CD4-positive, alpha-beta T cell treated with Interleukin-15 for 1 hour (primary cell): ENCODE measurements at places on chromosomes 5 and 9.

- no peak for DNase-seq
These were observed 180.1 kb upstream of the MVB12B start for GRCh38 chr9:126146254-126147145.

GRCh38 chr9:84781931-84782866 lies 112.7 kb downstream of the NTRK2 start:
- DNase-seq = no peak

DNA sequence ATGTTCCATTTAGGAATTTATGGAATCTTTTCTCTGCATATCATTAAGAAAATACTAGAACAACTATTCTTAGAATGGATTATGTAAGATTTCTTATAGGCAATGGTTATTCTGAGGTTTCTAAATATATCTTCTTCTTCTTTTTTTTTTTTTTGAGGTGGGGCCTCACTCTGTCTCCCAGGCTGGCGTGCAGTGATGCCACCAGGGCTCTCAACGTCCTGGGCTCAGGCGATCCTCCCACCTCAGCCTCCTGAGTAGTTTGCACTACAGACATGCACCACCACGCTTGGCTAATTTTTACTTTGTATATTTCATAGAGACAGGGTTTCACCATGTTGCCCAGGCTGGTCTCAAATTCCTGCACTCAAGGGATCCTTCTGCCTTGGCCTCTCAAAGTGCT lies 137.2 kb downstream of the SREK1 start:
- no peak for DNase-seq

DNA sequence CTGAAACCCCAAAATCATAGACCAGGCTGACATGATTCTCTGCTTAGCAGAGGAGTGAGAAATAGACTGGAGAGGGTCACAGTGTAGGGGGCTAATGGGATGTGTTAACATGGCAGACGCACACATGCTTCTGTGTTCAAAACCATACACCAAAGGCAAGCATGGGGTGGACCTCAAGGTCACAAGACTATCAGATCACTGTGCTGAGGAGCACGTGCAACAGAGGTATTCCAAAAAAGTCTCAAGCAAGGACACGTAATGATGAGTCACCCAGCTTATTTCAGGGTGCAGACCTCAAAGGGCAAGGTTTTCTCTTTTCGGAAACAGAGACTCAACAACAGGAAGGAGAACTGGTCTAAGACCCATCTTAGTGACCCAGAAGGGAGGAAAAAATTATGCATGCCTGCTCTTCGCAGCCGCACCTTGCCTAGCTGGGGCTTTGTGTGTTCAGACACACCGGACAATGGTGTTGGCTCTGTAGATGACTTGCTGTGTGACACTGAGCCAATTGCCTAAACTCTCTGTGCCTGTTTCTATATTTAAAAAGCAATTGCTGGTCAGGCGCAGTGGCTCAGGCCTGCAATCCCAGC lies 20.3 kb downstream of the WHRN start:
- peak; percentile 55 for DNase-seq

- no peak for DNase-seq
These were observed 7.7 kb upstream of the GCNT1 start for GRCh38 chr9:76451234-76451633.

DNA sequence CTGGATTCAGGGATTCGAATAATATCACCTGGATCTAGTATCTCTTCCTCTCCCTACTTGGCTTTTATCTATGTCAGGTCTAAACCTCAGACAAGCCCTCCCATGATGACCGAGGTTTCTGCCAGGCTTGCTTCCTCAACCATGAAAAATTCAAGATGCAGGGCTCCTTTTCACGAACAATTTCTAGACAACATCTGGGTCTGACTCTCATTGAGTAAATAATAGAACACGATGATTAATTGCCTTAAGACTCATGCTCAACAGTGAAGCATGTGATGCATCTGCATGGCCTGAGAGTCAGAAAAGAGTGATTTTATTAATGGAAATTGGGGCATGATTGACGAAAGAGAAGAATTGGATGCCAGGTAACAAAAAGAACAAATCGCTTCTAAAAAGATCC lies 277.2 kb upstream of the ZNF608 start:
- DNase-seq = no peak

DNA sequence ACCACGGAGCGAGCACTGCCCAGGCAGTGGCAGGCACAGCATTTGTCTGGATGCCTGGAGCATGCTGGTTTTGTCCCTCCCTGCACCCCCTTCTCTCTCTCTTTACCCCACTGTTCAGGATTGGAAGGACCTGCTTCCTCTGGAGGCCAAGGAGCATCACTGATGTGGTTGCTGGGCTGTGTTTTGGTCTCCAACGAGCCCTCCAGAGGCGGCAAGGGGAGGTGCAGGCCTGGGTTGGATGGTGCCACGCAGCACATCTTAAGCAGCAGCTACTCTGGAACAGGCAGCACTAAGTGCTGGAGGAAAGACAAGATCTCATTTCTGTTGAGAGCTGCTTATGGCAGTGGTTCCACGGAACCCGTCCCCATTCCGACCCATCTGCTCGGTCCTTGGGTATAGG lies 139.6 kb downstream of the CMYA5 start:
- no peak for DNase-seq

GRCh38 chr9:126376311-126377175 lies 49.9 kb downstream of the MVB12B start:
- DNase-seq = no peak

DNA sequence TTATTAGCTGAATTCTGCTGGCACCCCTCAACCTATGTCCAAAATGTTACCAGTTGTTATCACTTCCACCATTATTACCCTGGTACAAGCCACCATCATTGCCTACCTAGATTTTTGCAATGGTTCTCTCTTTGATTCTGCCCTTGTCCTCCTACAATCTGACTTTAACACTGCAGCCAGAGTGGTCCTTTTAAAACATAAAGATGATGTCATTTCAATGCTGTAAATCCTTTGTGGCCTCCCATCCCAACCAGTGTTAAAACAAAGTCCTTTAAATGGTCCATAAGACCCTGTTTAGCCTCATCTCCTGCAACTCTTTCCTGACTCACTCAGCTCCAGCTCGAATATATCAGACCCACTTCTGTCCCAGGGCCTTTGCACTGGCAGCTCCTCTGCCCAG lies 54.9 kb upstream of the FSTL4 start:
- DNase-seq = no peak

GRCh38 chr5:78367318-78367991 lies 7.0 kb downstream of the SCAMP1 start:
- DNase-seq = no peak

DNA sequence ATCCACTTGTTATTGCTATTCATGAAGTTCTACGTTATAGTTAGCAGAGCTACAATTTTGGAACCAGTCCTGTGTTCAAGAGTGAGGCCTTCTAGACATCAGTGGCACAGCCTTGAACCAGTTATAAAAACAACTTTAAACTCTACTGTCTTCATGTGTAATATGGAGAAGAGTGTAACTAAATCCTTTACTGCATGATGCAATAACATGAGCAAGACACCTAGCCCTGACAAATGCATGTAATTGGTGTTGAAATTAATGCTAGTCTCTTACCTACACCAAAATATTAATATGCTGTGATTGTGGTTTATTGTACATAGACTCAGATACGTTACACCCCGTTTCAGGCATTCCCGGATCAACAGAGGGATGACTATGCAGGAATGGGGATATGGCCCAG lies 654.6 kb downstream of the IRX1 start:
- no peak for DNase-seq
